ENCODE measurements at places on chromosomes 5 and 9. TPM values are rescaled to one million over a fixed set of nuclear protein-coding genes. Genes with fewer than 3 reads are reported as not detected.

- no peak for DNase-seq
Observed at GRCh38 chr9:116377179-116377798, 223.7 kb downstream of the PAPPA start.

GRCh38 chr5:143054480-143054941 is 284.3 kb downstream of the ARHGAP26 start:
- DNase-seq = no peak

GRCh38 chr5:143177263-143177983 is 226.1 kb downstream of the NR3C1 start:
- DNase-seq = no peak

The FAXDC2 gene
- 56.1 TPM for polyA plus RNA-seq

The GBGT1 gene
- polyA plus RNA-seq = 1.2 TPM

- no peak for DNase-seq
Observed at GRCh38 chr9:17578911-17579793, at the start of gene SH3GL2. Gene SH3GL2, plus strand, starts transcription at chr9:17579066.

Data from liver (tissue), 10 donors.